NCI-H524 treated with DMSO at 0.1 percent for 48 hours (cell line): ENCODE measurements at places on chromosomes 16 and 17.

DNA sequence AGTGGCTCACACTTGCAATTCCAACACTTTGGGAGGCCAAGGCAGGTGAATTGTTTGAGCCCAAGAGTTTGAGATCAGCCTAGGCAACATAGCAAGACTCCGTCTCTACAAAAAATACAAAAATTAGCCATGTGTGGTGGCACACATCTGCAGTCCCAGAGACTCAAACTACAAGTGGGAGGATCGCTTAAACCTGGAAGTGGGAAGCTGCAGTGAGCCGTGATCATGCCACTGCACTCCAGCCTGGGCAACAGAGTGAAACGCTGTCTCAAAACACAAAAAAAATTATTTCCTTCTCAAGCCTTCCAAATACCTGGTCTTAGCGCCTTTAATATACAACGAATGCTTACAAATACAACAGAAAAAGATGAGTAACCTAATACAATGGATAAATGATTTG lies 19.7 kb upstream of the CBX2 start:
- no peak for DNase-seq

DNA sequence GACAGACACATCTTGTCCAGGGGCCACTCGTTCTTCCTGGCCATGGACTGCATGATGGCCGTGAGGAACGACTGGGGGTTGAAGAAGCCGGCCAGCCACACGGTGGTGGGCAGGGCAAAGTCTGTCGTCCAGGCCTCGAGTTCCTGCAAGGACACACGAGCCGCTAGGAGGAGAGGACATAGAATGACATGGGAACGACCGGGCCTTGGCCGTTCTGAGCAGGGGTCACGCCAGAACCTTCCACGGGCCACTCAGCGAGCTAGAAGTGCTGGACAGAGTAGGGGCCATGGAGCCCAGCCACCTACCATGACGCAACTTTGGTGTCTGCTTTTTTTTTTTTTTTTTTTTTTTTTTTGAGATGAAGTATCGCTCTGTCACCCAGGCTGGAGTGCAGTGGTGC lies 47.0 kb downstream of the PGS1 start:
- DNase-seq: no peak

- DNase-seq: no peak
These were observed 82.9 kb upstream of the MTMR4 start for GRCh38 chr17:58597371-58597770.

DNA sequence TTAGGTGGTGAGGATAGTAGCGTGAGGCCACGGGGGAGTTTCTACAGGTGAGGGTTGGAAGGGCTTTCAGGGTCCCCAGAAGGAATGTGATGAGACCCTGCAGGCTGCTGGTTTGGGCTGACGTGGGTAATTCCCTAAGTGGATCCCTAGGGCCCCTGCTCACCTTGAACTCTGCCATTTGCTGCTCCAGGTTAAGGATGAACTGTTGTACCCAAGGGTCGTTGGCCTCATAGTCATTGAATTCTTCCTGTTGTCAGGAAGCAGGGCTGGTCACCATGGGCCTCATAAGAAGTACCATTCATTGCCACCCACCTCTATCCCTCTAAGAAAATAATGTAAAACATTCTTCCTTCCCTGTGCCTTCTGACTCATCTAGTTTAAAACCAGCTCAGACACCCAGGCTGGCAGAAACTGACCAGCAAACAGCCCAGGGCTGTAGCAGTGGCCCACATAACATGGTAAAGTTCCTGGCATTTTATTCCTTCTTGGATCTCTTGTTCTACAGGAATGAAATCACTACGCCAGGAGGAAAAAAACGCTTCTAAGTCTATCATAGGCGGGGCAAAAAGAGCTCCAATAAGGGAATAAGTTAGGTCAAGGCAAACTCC lies 27.6 kb downstream of the FCSK start:
- DNase-seq: no peak

- no peak for DNase-seq
These were observed 636 bp upstream of the ERN1 start for GRCh38 chr17:64130559-64131001.

DNA sequence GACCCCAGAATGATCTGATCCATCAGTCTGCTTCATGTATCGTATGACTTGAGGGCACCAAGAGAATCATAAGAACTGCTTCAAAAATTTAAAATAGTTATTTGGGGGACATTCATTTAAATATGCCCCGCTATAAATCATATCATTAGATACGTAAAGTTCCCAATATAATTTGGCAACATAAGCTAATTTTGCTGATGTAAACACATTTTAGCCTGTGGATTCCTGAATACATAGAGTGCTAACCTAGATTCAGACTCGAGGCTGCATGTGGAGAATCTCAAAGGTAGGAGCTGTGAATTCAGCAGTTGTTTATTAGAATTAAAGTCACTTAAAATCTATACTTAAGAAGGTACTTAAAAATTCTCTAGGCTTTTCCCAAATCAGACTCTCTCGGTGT lies 24.9 kb downstream of the ANKFN1 start:
- no peak for DNase-seq

- no peak for DNase-seq
These were observed 2.7 kb upstream of the LASP1NB start for GRCh38 chr17:38922538-38923297.

DNA sequence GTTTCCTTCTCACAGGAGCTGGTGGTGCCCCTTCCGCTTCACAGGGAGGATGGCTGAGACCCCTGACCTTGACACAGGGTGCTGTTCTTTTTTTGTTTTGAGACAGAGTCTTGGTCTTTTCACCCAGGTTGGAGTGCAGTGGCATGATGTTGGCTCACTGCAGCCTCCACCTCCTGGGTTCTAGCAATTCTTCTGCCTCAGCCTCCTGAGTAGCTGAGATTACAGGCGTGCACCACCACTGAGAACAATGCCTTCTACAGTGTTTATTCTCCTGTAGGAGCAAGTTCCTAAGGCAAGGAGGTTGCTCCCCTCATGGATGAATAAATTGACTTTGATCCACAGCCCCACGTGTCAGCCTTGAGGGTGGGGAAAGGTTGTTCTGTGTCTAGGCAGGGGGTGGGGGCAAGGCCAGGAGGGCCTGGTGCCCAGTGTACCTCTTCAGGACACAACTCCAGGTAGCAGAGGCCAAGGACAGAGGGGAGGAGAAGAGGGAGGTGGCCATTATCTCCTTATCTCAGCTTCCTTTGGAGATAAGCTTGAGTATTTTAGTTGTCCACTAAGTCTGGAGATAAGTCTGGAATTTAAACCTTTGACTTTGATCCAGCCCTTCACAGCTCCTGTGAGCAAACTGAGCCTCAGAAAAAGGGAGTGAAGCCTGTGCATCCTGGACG lies 159.4 kb downstream of the SEC14L1 start:
- DNase-seq: no peak
